ENCODE measurements at places on chromosomes 1 and 21.

- no peak for DNase-seq
Observed at GRCh38 chr1:114547076-114547475, 34.3 kb downstream of the BCAS2 start.

- DNase-seq = no peak
Observed at GRCh38 chr1:57234459-57234858, 189.4 kb downstream of the DAB1 start.

DNA sequence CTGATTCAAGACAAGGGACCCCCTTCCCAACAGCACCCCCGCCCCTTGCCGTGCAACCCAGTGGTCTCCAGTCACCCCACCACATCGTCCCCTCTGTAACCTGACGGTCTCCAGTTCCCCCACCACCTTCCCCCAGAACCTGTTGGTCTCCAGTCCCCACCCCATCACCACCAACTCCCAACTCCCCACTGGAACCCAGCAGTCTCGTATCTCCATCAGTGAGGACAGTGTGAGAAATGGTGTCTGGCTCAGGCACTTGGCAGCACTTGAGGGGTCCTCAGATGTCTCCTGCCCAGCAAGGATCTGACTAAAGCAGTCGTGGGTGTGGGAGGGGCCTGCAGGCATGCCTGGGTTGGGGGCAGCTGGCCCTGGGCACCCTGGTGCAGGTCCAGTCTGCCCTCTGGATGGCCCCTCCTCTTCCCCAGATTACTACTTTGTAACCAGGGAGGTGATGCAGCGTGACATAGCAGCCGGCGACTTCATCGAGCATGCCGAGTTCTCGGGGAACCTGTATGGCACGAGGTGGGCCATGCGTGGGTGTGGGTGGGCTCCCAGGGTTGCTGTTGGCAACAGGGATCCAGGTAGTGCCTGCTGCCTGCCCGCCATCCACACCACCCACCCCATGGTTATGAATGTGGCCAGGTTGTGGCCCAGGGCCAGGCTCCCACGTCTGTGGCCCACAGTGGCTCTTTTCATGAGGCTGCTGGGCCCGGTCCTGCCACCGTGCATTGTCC is 3.1 kb upstream of the GJC2 start:
- no peak for DNase-seq

GRCh38 chr1:54239035-54239383 is 39.0 kb downstream of the MRPL37 start:
- no peak for DNase-seq

- DNase-seq = no peak
Observed at GRCh38 chr1:197619008-197619640, 156.2 kb downstream of the DENND1B start.

DNA sequence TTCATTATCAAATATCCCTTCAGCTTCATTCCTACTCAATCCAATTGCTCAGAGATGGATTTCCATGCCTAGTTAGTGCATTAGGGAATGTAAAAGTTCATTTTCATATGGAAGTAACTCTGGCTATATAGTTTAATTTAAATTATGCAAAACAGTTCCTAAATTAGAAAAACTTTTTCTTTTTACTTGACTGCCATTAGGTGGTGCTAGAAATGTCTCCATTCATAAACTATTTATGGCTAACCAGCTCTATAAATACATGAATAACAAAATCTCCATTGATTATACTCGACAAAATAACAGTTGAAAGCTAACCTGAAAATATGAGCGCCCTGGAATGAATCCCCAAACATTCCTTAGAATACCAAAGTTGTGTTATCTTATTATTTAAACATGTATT is 311.4 kb downstream of the USH2A start:
- DNase-seq = no peak

DNA sequence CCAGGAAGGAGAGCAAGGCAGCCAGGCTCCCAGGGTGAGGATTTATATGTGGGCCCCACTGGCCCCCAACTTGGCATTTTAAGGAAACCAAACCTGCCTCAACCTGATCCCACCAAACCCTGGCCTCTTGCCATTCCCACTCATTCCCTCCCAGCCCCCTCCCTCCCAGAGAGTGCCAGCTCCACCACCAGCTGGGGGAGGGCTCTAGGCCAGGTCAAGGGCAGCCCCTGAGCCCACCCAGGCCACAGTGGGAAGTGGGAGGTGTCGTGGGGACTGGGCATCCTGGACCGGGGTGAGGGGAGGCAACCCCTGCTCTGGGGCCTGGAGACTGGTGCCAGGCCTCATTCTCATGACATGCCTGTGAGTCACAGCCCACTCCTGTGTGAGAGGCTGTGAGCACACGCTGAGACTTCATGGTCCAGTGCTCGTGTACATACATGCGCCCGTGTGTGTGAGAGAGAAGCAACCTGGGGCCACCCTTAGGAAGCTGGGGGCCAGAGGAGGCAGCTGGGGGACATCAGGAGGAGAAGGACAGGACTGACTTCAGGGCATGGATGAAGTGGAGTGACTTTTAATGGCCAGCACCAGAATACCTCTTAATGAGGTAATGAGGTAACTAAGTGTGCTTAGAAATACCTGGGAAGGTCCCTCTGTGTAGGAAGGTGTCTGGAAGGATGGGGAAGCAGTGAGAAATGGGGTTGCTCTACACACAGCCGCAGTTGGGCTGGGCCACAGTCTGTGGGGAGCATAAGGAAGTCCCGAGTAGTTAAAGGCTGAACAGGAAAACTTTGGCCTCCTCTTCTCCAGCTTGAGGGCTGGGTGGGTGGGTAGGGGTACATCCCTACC is at the start of gene S100A2:
Gene S100A2 (minus strand): TSS at position 316 of the 846 bp plus-strand sequence. CDS start 1,967 bp downstream, outside the sequence.
- peak; percentile 41 for DNase-seq

DNA sequence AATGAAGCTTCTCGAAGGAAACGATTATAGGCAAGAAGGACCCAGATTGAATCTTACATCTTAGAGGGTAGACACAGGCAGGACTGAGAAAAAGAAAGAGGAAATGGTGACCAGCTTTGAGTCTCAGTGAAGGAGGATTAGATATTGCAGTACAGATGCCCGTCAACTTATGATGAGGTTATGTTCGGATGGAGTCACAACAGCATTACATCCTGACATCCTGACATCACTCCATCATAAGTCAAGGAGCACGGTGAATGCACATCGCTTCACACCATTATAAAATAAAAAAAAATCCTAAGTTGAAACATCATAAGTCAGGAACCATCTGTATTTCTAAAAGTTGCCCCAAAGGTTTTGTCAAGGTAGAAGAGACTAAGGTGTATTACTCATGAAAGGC is 312.3 kb upstream of the PLXNA2 start:
- no peak for DNase-seq

DNA sequence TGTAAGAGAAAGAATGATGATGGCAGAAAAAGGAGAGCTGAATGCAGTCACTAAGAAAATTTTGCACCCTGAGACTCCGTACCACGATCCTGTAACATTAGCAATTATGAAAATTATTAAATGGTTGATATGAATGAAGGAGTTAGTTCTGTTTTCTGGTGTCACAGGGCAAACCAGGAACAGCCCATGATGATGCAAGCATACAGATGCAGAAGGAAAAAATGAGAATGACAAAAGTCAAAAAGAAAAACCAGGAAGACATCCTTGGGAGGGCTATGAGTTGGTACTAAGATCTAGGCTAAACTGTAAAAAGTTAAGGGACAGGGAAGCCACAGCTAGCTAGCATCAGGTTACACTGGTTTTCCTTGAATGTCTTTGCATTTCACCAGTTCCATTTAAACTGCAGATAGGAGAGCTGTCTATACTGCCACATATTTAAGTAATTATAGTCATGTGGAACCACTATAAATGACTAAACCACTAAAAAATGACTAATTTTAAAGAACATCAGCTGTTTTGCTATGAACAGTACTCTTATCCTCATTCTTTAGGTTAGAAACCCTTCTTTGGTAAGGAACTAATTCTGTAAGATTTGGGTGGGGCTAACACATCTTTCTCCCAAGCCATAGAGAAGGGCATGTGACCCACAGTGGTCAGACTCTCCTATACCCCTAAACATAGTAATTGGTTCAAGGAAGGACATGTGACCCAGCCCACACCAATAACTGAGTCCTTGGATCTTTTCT is 11.4 kb downstream of the DOCK7 start:
- no peak for DNase-seq

- DNase-seq = no peak
Observed at GRCh38 chr1:217747156-217747769, 116.1 kb downstream of the SPATA17 start.

GRCh38 chr1:36475910-36476604 is 6.7 kb downstream of the CSF3R start:
- DNase-seq = no peak

- DNase-seq = peak; percentile 18
Observed at GRCh38 chr1:243325305-243325890, 69.6 kb downstream of the SDCCAG8 start.

- DNase-seq = no peak
Observed at GRCh38 chr21:32189688-32190483, 89.0 kb downstream of the MIS18A start.

DNA sequence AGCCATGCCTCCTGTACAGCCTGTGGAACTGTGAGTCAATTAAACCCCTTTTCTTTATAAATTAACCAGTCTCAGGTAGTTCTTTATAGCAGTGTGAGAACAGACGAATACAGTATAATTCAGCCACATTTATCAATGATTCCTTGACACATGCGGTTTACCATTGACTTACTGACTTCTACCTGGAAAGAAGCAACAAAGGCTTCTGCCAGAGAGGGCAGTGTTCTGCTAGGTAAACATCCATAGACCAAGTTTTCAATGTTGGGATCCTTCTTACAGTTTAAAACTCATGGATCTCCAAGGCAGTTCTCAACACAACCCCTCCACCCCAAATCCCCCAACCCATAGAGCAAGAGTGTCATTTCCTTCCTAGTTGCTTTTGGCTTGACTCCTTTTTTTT is 150.6 kb downstream of the ZNF648 start:
- DNase-seq = no peak

DNA sequence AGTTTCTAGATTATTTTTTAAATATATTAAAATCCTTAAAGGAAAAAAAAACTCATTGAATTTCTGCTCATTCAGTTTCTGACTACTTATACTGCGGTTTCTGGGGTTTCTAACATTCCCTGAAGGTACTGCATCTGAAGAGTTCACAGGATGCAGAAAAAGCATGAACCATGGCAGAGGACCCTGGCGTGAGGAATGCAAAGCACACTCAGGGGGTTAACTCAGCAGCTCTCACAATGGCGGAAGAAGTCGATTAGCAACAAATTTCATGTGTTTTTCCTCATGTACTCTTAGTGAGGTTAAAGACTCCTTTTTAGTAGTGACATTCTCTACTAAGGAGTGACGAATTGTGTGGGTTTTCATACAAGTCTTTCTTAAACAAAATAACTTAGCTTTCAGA is 975.6 kb downstream of the NCAM2 start:
- DNase-seq = no peak

DNA sequence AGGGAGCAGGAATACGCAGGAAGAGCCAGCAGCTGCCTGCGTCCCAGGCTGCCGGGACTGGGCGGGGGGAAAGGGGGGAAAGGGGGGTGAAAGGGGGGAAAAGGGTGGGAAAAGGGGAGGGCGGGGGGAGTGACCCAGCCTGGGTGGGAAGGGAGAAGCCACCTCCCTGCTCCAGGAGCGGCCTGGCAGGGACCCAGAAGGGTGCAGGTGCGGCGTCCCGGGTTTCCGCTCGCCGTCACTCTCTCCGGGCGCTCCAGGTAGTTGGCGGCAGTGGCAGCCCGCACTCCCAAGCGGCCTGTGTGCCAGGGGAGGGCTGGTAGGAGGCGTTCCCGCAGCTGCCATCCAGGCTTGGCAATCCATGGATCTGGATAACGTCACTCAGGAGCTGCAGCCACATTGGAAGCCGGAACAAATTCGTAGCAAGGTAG is 141.0 kb upstream of the NGF start:
- DNase-seq = peak; percentile 44

- DNase-seq = no peak
Observed at GRCh38 chr1:156510709-156511108, 10.1 kb upstream of the MEF2D start.

DNA sequence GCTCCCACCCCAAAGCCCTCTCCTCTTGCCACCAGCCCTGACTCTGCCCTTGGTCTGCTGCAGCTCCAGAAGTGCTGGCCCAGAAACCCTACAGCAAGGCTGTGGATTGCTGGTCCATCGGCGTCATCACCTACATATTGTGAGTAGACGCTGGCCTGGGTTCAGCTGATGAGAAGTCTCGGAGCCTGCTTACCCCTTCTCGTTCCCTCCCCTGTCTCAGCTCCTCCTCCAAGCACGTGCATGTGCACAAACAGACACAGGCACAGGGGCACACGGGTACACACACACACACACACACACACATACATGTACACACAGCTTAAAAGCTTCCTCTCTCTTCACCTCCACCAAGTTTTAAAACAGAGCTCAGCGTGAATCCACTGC is 24.3 kb downstream of the CAMK1G start:
- DNase-seq = no peak

- DNase-seq = no peak
Observed at GRCh38 chr1:241615043-241615974, 24.9 kb downstream of the CHML start.

- no peak for DNase-seq
Observed at GRCh38 chr1:34380526-34381124, 203.9 kb downstream of the C1orf94 start.

DNA sequence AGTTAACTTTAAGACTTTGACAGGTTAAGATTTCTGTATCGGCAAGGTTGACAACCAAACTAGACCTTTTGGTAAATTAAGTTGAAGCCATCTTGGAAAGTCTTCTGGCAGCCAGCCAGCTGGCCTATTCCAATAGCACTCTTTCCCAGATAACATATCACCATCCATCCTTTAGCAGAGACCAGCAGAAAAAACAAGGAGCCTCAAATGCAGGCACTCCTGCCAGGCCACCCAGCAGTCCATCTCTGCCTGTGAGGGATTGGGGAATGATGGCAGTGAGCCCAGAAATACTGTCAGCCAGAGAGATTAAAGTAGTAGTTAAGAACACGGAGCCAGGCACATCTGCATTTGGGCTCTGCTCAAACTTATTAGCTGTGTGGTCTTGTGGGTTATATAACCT is 19.4 kb downstream of the ZBTB40 start:
- no peak for DNase-seq

- DNase-seq = no peak
Observed at GRCh38 chr1:51897699-51898031, 19.1 kb upstream of the NRDC start.

DNA sequence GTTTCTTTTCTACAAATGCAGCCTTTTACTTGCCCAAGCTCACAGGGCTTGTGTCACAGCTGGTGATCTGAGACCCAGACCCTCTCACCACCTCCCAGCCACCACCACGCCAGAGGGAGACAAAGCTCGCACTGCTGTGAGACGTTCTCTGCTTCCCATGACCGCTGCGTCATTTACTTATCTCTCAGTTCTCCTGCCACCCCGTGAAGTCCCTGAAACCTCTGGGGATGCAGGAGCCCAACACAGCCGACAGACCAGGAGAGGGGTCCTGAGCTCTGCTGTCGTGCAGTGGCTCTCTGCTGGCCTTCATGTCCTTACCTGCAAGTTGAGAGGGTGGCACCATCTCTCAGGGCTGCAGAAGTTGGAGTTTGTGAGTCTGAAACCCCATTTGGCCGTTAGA is 77.7 kb downstream of the SLC16A1 start:
- no peak for DNase-seq
